ENCODE measurements at places on chromosomes 13 and 19.
A peak's percentile ranks its signal among the peaks of the same experiment; 100 is the strongest.

DNA sequence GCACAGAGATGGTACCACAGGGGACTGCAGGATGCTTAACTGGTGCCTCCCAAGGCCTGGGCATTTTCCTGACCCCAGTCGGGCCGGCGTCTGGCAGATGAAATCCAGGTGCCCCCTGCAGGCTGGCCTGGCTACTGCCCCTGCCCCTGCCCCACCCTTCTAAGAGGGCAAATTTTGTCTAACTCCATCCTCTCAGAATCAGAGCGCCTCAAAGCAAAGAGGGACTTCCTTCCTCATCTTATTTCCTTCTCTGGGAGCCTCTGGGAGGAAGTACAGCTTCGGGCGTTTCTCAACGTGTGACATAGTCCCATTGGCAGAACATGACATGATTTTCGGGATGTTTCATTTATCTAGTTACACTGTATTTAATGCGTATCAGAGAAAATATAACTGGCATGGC lies 2.7 kb downstream of the PRKACA start:
- peak; percentile 40 for DNase-seq

GRCh38 chr13:50403311-50403710 lies 388.1 kb downstream of the KCNRG start:
- no peak for DNase-seq

DNA sequence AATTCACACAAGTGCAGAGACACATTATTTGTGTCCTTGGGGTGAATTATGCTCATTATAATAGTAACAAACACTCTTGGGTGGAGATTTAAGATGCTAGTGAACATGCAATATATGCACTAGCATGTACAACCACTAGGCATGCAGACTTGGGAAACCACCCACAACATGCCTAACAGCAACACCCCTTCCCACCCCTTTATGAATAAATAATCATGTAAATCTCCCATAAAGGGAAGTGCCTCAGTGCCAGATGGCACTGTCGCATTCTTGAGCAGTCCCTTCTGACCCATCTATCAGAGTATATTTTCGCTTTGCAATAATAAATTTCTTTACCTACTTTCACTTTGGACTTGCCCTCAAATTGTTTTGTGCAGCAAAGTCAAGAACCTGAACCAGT lies 1362.2 kb downstream of the OLFM4 start:
- DNase-seq, result no peak

DNA sequence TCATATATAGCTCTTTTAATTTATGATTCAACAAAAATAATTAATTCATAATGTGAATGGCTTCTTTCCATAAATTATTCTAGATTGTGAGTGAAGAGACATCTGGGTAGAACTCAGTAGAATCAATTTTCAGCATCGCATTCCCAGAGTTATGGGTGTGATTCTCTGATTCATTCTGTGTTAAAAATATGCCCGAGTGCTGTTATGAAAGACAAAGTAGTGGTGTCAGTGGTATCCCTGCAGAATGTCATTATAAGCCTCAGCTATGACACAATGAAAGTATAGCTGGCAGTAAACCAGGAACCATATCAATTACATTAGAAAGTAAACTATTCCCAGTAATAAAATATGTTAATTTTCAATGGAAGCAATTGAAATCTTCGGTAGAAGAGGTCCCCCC lies 480.5 kb upstream of the SLITRK1 start:
- no peak for DNase-seq

- DNase-seq, result no peak
Observed at GRCh38 chr13:33761740-33762139, 56.2 kb upstream of the RFC3 start.

DNA sequence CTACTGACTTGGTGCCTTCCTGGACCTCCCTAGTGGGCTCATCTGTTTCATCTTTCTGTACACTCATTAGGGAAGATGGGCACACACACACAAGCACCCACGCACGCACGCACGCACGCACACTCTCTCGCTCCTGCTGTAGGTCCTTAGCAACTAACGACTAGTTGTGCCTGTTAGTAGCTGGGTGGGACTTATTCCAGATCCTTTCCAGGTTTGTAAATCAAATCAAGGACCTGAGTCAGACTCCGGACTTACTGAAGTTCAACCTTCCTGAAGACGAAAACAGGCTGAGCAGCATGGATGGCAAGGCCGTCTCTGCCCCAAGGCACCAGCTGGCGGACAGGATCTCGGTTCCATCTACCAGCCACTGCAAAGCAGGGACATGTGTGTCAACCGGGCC lies 76.2 kb downstream of the SLC15A1 start:
- DNase-seq, result no peak

GRCh38 chr19:17633700-17634099 lies 54.5 kb downstream of the UNC13A start:
- no peak for DNase-seq

DNA sequence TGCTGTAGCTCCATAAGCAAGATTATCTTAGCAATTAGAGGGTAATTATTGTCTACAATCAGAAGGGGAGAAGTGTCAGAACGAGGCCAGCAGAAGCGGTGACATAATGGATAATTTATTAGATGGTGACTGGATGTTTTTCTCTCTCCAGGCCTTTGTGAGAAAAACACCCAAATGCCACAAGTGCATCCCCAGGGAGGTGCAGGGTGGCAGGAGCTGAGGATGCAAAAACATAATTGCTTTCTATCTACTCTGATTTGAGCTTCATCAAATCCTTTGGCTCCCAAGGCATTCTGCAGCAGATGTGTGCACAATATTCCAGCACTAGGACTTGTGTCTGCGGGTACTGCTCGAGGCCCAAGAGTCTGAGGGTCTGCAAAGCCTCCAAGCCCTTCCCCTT lies 220.1 kb upstream of the SERP2 start:
- DNase-seq, result no peak

DNA sequence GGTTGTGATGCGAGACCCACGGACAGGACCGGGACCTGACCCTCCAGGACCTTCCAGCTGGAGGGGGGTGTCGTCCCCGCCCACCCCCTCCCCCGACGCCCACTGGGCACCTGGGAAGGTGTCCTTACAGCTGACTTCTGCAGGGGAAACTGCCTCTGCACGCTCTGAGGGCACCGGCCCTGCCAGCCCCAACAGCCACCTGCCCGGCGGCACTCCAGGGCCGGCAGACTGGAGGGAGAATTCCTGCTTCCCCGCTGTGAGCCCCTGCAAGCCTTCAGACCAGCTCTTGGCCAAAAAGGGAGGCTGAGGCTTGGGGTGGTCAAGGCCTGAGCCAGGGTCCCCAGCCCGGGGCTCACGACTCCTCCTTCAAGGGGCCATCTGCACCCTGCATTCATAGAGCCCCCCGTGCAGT lies 1.2 kb downstream of the CNN2 start:
- DNase-seq, result no peak

- no peak for DNase-seq
Observed at GRCh38 chr13:43786766-43787517, at the start of gene ENOX1. TSS of gene ENOX1 (minus strand) at chr13:43786972.

GRCh38 chr13:112637017-112637801 lies 49.3 kb upstream of the TUBGCP3 start:
- no peak for DNase-seq

DNA sequence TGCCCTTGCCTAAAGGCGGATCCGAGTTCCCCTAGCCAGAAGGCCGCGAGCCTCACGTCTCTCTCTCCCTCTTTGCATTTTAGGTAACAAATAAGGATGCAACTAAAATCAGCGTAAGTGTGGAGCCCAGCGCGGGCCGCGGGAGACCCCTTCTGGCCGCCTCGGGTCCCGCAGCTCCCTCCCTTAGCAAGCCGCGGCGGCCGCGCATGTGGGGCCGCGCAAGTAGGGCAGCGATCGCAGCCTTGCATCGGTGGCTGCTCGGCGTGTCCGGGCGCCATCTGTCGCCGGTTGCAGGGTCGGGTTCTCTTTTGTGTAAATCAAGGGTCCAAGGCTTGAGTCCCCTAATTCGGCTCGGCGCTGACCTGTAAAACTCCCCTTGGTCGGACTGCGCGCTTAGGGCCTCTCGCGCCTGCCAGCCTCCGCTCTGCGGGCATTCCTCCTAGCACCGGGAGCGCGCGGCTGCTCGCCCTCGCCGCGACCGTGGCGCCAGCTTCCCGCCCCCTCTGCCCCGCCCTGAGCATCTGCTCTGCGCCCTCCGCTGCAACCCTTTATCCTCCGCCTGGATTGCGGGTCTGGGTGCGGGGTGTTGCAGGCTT lies 2.7 kb downstream of the VSTM2B start:
- peak; percentile 40 for DNase-seq

DNA sequence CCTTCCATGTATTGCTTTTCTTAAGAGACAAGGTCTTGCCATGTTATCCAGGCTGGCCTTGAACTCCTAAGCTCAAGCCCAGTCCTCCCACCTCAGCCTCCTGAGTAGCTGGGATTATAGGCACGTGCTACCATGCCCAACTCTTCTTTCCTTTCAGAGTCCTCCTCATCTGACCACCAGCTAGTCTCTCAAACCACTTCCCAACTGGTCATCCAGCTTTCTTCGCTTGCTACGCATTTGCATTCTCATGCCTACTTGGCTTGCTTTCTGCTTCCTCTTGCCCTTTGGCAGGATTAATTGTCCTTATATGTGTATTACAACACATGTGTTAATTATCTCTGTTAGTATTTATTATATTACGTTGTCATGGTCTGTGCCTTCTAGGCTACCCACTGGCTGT lies 6.3 kb downstream of the GPR18 start:
- DNase-seq, result no peak

- no peak for DNase-seq
Observed at GRCh38 chr19:30373593-30373992, 1.4 kb downstream of the ZNF536 start.

- DNase-seq, result no peak
Observed at GRCh38 chr19:54172471-54173358, at the start of gene TMC4. TSS of gene TMC4 (minus strand) at chr19:54173160. CDS start at chr19:54173117, 43 bp downstream.

DNA sequence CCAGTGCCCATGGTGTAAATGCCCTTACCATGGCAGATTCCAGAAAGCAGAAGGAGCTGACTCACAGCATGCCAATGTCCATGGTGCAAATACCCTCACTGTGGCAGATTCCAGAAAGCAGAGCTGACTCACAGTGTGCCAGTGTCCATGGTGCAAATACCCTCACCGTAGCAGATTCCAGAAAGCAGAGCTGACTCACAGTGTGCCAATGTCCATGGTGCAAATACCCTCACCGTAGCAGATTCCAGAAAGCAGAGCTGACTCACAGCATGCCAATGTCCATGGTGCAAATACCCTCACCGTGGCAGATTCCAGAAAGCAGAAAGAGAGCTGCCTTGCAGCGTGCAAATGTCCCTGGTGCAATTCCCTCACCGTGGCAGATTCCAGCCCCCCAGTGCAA lies 163.8 kb upstream of the SOX1 start:
- no peak for DNase-seq

DNA sequence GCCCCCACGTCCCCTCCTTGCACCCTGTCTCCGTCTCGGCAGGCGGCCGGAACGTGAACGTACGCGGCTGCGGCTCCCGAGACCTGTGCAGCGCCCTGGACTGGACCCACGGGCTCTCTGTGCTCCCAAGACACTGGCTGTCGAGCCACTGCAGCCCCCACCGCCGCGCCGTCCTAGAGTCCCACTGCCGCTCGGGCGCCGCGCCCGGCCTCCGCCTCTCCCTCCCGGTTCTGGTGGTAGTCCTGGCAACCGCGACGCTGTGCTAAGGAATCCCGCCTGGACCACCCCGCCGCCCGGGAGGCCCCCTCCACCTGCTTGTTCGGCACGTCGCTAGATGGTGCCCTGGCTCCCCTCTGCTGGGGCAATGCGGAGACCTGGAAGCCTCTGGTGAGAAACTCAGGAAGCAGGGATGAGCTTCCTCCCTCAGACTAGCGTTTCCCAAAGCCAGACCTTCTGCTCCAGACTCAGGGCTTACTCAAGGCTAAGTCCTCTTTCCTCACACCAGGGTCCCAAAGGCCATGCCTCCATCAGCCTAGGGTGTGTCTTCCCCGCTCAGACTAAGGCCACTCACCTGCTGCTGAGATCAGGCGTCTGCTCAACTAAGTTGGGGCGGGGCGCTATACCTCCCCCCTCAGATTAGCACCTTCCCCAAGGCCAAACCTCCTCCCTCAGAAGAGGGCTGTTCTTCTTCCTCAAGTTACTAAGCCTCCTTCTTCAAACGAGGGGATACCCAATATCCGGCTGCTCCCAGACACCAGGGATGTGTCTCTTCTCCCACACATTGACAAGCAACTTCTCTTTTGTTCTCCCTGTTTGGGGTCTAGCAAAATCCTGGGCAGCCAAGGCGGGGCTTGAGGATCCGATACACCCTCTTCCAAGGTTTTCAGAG lies 16.1 kb upstream of the IRGC start:
- no peak for DNase-seq

DNA sequence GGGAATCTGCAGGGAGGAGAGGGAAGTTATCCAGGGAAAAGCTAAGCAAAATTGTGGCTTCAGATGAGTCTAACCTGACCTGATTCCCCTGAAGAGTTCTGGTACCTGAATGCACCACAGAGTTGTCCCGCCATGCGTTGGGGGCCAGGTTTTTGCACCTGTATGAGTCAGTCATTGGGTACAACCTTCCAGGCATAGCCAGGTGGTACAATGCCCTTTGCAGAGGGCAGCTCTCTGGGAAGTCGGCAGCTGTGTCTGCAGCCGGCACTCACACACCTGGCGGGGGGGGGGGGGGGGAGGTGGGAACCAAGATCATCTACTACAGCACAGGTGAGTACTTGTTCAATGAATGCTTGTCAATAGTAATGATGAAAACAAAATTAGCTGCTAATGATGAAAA lies 52.5 kb upstream of the GTF3A start:
- DNase-seq, result no peak

DNA sequence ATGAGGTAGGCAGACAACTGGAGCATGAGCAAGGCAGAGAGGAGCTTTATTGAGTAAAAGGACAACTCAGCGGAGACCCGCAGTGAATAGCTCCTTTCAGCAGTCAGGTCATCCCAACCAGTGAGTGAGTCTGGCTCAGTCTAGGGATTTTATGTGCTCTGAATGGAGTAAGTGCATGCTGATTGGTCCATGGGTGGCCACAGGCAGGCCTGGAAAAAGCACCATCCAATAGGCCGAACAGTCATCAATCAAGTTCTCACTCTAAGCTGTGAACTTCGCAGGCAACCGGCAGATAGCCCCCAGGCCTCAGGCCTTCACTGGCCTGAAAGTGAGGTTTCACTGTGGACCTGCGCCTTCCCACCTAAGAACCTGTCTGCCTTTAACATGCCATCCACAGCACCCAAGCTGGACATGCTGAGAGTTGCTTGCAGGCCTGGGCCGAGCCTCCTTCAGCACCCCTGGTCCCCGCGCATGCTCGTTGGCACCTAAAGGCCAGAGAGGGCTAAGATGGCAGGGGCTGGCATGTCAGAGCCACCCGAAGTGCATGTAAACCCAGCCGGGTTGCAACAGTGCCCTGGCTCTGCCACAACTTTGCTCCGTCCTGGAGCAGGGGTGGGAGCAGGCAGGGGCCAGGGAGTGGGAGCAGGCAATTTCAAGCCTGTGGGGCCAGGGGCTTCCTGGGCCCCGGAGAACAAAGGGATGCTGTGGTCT lies 698.7 kb downstream of the SLITRK1 start:
- DNase-seq, result no peak

DNA sequence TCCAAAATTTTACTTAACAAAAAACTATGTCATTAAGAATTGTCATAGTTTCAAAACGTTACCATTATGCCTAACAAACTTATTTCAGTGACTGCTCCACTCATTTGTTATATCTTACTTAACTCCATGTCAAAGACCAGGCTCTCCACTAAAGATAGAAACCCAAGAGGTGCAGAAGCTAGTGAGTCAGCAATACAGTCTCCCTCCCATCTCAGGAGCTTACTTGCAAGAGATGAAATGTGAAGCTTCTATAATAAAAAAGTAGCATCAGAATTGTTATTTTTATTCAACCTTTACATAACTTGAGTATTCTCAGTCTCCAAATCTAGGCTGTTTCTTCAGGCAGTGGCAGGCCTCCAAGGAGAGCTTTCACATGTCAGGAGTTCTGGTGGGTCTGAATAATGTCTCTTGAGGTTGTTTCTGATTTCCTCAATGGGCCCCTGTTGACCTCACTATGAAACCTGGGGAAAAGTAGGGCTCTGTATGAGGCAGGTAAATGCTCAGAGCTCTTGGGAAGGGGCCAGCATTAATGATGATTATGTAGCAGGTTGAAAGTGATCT lies 242.0 kb downstream of the NDFIP2 start:
- DNase-seq, result no peak

Measured in naive thymus-derived CD8-positive, alpha-beta T cell (primary cell).